DND-41 (cell line): ENCODE measurements at places on chromosomes 13 and 19.
A peak's percentile ranks its signal among the peaks of the same experiment; 100 is the strongest.

DNA sequence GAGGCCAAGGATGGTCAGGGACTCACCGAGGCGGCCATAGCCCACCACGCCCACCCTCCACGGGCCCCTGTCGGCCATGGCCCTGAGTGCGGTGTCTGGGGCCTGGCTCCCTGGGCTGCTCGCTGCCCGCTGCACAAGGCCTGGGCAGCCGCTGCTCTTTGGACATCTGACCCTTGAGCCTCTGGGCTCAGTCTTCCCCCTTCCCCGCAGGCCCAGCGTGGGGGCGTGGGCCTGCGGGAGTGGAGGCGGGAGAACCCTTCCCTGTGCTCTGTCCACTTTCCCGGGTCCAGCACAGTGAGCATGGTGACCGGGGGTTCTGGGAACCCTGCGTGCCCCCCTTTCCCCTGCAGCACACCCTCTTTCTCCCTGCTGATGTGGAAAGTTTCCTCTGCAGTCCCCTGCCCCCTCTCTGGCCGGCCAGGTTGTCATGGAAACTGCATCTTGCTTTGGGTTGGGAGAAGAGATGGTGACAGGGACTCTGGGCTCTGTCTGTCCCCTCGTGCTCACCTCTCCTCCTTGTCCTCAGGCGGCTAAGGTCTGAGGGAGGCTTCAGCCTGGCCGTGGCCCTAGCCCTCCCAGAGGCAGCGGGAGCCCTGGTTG is at the start of gene ASPDH:
ASPDH (minus strand) TSS at position 168 of the 600 bp plus-strand sequence; CDS start at position 78, 90 bp downstream.
- no peak for DNase-seq

DNA sequence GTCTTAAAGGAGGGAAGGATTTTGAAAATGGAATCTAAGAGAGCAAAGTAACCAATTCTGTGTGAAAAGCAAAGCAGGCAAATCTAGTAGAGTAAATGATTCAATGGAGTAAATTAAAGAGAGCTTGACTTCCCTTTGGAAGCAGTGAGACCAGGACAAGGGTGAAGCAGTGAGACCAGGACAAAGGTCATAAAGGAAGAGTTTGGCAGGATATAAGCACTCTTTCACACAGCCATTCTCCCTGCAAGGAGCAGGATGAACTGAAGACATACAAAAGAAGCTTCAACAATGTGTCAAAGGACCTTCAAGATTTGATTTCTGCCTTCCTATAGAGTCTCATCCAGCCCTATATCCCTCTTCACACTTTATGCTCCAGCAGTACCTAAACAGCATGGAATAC is 123.8 kb downstream of the ENOX1 start:
- no peak for DNase-seq

DNA sequence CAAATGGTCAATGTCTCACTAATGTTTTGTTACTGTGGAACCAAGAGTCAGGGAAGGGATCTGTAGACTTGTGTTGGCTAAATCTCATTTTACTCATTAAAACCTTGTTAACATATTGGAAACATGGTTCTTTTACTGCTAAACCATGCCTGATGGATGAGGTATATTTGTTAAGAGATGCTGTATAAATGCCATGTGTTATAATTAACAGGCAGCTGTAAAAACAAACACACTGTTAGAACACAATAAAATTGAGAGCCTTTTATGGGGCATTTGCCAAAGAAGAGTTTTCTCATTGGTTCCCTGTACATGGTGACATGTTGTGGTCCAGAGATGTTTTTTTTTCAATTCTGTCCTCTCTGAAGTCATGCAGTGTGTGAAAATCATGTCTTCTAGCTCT is 121.9 kb downstream of the ESD start:
- no peak for DNase-seq

- DNase-seq: no peak
Measured at GRCh38 chr13:91017669-91018053, 329.8 kb upstream of the MIR17HG start.

GRCh38 chr19:46113726-46114125 is 10.8 kb downstream of the IGFL3 start:
- no peak for DNase-seq

DNA sequence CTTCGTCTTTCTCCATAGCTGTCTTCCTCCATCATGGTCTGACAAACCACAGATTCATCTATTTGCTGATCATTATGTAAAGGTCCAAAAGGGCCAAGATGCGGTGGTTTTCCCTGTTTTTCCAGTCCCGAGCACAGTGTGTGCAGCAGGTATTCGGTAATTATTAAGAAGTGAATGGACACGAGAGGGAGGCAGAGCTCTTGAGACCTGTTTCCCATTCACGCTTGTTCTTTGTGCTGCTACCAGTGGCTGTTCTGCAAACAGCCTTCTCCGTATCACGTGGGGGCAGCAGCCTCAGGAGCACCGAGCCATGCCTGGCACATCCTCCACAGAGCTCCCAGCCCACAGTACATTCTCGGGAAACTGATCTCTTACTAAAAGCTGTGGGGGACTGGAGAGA is 50.3 kb downstream of the CCDC70 start:
- no peak for DNase-seq

GRCh38 chr19:5445561-5446055 is 9.6 kb upstream of the ZNRF4 start:
- no peak for DNase-seq

- no peak for DNase-seq
Measured at GRCh38 chr13:84934911-84935310, 864.3 kb downstream of the SLITRK6 start.

DNA sequence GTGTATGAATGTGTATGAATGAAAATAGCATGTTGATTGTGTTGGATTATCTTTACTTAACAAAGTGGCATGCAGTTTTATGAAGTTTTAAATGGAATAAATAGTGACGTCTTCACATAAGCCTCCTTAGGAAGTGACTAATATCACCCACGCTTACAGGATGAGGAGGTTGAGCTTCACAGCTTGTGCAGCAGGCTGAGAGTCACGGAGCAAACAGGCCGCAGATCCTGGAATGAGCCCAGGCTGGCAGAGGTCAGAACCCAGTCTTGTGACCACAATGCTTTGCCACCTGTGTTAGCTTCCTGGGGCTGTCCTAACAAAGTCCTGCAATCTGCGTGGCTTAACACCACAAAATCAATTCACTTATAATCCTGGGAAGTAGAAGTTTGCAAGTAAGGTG is 20.8 kb downstream of the LAIR2 start:
- no peak for DNase-seq

GRCh38 chr13:41652735-41653361 is 195.5 kb downstream of the RGCC start:
- peak; percentile 42 for DNase-seq

DNA sequence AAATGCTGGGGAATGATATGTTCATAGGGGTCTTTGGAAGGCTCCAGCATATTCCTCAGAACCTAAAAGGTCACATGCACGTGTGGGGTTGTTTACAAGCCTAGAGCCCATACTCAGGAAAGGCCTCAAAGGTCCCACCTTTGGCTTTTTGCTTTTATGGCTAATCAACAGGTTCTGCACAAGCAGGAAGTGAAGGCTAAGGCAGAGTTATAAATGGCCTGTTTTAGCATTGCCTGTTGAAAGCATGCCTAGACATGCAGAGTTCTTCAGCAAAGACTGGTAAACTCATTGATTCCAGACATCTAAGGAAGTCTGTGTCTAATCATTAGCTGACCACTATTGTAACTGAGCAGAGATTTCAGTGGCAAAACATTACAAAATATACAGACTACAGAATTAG is 198.3 kb downstream of the KCNRG start:
- DNase-seq: no peak

DNA sequence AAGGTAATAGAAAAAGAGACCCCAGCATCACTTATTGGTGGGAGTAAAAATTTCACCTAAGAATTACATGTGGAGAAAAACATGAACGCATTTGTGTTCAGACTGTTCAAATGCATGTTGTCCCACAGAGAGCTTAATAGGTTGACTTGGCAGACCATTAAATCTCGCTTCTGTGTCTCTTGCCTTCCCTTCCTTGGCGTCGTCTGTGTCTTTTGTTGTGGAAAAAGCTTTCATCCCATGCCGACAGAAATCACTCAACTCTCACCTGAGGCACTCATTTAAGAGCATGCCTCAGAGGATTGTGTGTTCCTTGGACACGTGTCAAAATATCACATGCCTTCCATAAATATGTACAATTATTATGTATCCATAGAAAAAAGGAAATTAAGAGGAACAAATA is 24.4 kb upstream of the CACNA1A start:
- no peak for DNase-seq

- no peak for DNase-seq
Measured at GRCh38 chr13:32866921-32867320, 149.3 kb upstream of the KL start.

- DNase-seq: no peak
Measured at GRCh38 chr13:41428155-41428554, 29.2 kb upstream of the RGCC start.

DNA sequence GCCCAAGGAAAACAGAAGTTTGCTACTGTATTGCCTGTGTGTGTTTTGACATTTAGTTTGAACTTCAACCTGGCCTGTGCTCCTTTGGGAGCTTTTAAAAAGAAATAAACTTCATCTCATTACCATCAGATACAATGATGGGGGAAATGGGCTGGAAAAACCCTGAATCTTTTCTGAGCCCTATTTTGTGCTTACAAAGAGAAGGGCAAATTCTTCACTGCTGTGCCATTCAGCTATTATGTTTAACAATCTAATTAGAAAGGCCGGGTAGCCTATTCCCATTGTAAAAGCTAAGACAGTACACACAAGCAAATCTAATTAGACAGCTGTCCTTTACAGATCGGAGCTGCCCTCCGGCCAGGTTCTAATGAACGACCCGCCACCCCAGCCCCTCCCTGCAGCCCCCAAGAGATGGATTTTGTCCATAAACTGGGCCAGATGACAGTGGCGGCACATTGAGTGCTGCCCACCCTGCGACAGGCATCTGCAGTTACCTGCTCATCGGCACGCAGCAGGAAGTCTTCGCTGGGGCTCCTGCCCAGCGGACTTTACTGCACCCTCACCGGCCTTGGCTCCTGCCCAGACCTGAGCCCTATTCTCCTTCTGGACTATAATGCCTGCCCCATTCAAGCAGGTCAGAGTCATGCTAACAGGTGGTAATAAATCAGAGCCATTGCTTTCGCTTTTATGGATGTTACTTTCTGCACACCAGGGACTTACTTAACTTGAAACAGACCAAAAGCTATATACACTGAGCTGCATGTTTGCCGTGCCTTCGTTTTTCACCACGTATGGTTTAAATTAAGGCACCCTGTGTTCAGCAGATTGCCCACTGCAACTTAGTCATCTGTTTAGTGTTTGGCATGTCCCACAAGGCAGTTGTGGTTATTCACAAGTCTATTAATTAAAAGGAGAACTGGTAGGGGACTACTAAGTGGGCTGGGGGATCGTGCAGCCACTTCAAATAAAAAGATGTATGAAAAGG is 549.6 kb downstream of the FGF9 start:
- no peak for DNase-seq

DNA sequence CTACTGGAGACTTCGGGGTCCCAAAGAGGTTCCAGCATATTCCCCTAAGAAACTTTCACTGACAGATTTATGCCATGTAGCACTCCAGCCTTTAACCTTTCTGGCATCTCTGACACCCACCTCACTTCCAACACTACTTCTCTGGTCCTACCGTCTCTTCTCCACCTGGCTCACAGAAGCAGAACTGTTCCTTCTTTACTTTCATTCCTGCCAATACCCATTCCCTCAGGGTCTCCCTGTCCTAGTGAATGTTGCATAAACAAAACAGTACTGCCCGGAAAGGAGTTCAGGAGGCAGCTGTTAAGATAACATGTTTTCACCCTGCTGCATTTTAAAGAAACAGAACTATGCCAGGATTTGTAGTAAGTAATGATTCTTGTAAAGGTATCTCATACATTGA is 136.0 kb upstream of the MIR17HG start:
- no peak for DNase-seq

- no peak for DNase-seq
Measured at GRCh38 chr13:94641409-94641941, 39.8 kb downstream of the GPR180 start.

GRCh38 chr19:13935765-13936510 is 2.3 kb downstream of the PODNL1 start:
- DNase-seq: no peak

GRCh38 chr13:110237875-110238817 is 68.8 kb downstream of the COL4A1 start:
- no peak for DNase-seq

DNA sequence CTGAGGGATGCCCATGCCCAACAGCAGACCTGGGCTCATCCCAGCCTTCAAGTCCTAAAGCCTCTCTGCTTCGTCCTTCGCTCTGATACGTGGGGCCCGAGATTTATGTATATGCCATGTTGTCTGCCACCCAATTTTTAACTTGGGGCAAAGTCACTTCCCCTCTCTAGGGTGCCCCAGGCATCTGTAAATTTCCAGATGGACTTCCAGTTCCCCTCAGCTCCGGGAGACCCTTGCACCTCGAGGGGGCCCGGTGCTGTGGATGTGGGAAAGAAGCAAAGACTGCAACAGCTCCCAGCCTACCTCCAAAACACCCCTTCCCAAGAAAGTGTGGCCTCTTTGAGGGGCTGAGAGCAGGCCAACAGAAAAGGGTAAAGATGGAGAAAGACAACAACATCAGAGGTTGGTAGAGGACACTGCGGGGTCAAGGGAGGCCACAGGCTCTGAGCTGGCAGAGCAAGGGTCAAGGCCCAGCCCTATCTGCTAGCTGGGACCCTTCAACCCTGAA is 97.4 kb downstream of the STK24 start:
- DNase-seq: no peak

DNA sequence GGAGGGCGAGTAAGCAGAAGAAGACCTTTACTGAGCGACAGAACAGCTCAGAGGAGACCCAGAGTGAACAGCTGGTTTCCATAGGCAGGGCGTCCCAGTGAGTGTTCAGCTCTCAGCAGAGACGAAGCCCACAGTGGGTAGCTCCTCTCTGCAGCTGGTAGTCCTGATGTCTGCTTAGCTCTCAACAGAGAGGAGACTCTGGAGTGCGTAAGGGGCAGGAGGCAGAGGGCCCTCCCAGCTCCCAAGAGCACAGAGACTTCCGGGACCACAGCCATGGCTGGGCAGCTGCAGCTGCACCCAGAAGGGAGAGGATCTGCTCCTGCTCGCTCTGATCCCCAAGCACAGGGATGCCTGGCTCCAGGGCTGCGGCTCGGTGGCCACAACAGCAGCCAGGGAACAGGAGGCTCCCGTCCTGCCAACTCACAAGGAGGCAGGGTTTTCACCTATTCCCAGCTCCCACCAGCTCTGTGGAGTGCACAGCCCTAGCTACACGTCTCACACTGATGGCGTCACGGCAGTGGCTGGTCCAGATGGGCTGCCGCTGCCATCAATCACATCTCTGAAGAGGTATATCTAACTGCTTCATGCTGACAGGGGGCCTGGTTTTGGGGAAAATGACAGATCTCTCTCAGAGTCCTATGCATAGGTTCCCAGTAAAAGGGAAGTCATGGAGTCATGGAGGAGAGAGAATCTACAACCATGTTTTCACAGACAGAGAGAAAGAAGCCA is 2660.1 kb upstream of the PCDH20 start:
- DNase-seq: no peak

DNA sequence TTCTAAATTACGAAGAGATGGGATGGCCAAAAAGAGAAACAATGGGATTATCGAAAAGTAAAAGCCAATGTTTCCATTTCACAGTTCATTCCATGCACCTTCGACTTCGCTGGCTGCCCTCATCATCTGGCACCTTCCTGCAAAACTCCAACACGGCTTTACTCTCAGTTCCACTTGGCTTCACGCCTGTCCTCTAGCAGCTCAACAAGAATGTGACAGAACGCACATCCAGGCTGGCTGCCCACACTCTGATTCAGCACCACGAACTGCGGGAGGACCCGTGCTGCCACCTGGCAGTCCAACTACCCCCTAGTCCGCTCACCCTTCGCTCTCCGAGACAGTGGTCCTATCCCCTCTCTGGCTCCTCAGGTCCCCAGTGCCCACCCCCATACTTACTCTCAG is 11.7 kb downstream of the ATP7B start:
- no peak for DNase-seq

GRCh38 chr13:79466872-79467271 is 14.1 kb upstream of the NDFIP2 start:
- DNase-seq: no peak
